ENCODE measurements at places on chromosomes 3 and 15.

DNA sequence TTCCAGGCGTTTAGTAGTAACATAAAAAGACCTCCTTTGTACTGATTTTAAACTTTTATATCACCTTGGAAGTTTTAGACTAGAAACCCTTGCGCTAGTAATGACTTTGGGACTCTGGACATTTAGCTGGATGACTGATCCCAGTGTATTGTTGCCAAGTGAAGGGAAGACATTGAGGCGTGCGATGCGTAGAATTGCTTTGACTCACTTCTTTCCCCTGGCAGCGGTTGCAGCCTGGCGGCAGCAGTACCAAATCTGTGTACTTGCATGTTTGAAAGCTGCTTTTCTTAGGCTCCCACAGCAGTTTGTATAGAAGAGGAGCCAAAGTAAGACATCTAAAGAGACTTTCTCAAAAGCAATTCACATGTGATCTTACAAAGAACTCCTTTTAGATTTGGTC, 151.6 kb downstream of the BBX start:
- DNase-seq = no peak

GRCh38 chr15:93164409-93164808, 75.4 kb upstream of the RGMA start:
- no peak for DNase-seq

- DNase-seq = peak; percentile 42
Measured at GRCh38 chr3:172246107-172246844, 202.0 kb downstream of the GHSR start.

DNA sequence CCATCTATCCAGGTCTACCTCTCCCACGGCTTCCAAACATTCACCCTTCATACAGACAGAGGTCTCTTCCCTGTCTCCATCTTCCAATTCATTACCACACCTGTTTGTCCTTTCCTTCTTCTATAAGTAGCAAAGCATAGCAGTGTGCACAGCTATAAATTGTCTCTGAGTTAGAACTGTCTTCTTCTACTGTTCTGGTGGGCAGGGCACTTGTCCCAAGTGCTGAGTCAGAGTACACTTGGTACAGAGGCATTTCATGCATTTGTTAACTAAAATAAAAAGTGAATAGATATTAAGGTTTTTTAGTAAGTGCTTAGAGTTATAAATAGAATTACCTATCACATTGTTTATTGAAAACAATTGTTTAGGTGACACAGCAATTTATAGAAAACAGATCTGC, 150.1 kb upstream of the CCDC54 start:
- DNase-seq = no peak

DNA sequence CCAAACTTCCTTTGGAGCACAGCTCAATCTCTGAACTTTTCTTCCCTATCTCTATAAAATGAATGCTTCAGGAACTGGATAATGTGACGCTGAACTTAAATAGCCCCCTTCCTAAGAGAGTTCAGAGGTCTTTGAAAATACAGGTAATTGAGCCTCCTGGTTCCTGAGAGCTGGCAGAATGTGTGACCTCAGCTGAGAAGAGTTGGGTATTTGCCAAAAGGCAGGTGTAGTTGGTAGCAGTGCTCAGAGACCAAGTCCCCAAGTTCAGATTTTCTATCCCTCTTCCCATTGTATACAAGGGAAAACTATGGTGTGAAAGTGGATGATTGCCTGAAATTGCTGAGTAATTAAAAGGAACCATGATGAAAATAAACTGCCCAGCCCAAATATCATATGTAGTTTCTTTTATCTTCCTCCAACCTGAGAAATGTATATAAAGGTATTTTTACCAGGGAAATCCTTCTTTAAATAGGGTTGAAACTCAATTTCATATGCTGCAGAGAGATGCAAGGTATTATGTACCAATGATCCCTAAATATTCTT, 154.6 kb upstream of the ICE2 start:
- peak; percentile 32 for DNase-seq

DNA sequence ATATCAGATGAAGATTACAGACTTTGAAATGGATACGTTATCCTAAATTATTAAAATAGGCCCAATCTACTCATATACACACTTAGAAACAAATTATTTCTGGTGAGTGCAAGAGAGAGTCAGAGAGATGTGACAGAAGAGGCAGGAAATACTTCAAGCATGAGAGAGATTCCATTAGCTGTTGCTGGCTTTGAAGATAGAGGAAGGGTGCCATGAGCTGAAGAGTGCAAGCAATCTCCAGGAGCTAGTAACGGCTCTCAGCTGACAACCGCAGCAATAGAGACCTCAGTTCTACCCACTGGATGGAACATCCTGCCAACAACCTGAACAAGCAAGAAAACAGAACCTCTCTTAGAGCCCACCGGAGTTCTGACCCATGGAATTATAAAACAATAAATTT, 270.7 kb upstream of the SLITRK3 start:
- DNase-seq = no peak

GRCh38 chr3:71002298-71002697, 581.2 kb downstream of the FOXP1 start:
- DNase-seq = no peak

GRCh38 chr15:100330221-100330620, 11.6 kb downstream of the ADAMTS17 start:
- no peak for DNase-seq

DNA sequence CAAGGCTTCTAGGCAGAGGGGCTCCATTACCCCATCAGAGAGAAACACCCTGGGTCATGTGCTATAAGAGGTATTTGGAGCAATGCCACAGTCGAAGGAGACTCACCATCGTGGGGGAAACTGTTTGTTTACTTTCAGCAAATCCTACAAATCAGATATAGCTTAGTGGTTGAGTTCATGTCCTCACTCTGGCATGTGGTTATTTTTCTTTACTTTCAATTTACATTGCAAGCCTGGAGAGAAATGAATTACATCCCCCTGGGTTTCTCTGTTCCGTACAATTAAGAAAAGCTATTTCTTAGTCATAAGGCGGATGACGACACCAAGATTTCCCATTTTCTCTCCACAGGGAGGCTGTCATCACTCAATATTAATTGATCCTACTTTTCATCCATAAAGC, 36.9 kb downstream of the RFTN1 start:
- DNase-seq = no peak
